ENCODE measurements at places on chromosomes 1 and 21.
A peak's percentile ranks its signal among the peaks of the same experiment; 100 is the strongest.

- peak; percentile 48 for DNase-seq
Measured at GRCh38 chr21:25501996-25502665, 105.2 kb downstream of the MRPL39 start.

DNA sequence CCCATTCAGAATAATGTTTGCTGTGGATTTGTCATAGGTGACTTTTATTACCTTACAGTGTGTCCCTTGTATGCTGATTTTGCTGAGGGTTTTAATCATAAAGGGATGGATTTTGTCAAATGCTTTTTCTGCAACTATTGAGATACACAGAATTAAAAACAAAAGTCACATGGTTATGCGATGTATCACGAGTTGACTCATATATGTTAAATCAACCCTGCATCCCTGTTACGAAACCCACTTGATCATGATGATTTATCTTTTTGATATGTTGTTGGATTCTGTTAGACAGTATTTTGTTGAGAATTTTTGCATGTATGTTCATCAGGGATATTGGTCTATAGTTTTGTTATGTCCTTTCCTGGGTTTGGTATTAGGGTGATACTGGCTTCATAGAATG, 10.7 kb upstream of the OR2T34 start:
- no peak for DNase-seq

DNA sequence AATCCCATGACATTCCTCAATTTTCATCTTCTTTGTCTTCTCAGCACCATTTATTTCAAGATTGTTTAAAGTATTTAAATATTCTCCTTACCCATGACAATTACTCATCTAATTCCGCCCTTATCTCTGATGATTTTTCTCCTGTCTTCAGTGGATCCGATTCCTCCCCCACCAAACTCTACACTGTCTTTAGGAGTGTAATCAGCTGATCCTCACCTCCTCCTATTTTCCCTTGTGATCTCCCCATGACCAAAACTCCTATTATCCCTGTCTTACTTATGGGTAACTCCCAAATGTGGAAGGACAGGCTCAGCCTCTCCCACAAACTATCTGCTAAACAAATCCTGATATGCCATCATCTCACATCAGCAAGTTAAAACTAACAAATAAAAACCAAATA, 335.3 kb upstream of the RUNX1 start:
- no peak for DNase-seq

GRCh38 chr1:201042779-201043461, 19.4 kb upstream of the KIF21B start:
- peak; percentile 56 for DNase-seq

DNA sequence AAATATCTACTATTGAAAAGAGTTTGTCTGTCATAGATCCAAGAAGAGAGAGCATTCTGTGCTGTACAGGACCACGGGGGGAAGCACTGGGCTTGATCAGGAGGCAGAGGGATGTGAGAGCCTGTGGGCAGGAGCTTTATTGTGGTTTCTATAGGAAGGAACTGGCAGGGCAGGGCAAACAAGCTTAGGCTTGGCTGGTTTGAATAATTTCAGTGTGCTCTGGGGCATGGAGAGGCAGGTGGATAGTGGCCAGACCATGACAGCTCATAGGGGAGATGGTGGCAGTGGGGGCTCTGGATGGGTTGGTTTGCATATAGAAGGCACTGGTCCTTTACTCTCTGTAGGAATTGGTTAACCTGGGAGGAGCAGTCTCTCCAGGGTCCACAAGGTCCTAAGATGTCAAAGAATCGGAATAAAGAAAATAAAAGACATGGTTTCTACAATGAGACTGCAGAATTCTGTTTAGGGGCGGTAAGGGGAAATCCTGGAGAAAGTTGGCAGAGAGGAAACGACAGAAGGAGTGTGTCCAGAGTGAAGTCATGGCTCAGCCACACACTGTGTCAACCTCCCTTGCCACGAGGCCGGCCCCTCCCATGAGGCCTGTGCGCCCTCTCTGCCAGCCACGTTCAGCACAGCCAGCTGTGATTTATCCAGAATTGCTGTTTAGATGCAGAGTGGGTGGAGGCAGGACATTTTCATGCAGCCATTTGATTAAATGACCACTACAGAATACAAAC, 81.7 kb upstream of the PGBD5 start:
- DNase-seq, result no peak

- no peak for DNase-seq
Measured at GRCh38 chr1:171167785-171168184, 17.3 kb upstream of the FMO2 start.

Data from activated CD4-positive, alpha-beta T cell treated with anti-CD3 and anti-CD28 coated beads for 24 hours (primary cell).